ENCODE measurements at places on chromosomes 1 and 21.

DNA sequence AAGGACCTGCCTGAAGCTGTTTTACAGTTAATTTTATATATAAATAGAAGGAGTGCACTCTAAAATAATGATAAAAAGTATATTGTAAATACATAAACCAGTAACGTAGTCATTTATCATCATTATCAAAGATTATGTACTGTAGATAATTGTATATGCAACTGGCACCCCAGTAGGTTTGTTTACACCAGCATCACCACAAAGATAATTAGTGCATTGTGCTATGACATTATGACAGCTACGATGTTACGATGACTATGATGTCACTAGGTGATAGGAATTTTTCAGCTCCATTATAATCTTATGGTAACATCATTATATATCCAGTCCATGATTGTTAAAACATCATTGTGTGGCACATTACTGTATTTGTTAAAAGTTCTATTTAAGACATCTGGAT lies 185.2 kb downstream of the LBR start:
- DNase-seq: no peak

DNA sequence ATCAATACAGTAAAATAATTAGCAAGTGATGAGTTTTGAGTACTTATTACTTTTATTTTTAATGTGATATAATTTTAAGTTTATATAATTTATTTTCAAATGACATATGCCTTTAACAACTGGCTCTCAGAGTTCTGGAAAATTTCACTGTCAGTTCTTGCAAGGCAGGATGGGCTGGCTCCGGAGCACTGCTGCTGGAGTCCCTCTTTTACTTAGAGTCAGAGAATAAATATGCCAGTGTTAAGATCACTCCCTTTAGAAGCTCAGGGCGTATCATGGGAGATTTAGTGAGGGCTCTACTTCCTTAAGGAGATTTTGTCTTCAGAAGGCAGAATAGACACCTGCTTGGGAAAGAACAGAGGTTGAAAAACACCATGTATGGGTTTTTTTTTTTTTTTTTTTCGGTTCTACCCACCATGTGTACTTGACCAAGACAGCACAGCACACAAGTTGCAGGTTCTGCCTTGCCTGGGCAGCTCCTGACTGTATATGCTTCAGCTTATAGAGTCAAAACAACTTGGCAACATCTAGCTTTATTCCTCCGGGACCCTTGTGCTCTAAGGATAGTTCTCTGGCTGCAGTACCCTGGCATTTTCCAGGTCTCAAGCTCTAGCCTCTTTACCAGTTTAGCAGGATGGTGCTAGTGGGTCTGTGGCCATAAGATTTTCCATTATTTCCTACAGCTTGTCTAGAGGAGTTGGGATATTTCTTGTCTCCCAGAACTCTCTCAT lies 29.7 kb upstream of the FMOD start:
- no peak for DNase-seq

DNA sequence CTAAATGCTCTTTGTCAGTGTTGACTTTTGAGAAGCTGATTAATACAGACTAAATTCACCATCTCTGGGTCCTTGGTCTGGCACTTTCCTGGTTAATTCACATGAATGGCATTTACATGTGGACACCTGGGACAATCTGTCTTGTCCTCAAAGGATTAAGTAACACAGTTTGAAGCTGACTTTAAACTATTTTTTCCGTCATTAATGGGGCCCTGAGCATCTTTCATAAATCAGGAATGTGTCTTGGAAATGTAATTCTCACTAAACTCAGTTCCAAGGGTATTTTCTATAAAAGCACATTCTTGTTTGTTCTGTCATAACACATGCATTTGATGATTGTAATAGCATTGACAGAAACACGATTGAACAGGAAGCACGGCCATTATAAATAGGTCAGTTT lies 26.7 kb upstream of the NBL1 start:
- no peak for DNase-seq

- DNase-seq: no peak
Observed at GRCh38 chr21:25331286-25331685, 276.0 kb downstream of the MRPL39 start.

DNA sequence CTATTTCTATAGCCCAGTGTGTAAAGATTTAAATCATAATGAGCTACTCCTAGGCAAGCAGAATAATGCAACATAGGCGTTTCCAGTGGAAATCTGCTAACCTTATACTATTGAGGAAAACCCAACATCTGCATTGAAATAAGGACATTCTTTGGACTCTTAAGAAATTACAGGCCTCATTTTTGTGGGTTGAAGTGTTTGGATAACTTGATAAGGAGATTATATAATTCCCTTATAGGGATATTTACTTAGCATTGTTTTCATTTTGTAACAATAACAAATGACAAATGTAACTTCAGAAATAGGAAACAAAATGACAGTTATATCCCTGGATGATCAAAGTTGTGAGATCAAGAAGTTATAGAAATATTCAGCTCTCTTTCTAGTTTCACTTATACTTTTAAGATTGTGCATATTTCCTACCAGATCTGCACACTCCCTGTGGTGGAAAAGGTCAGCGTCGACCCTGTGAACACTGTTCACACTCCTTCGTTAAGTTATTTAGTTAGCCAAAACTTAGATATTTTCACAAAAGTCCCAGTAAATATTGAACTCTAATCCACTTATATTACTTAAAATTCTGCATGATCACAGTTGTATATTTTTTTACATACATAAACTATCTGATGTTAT lies 284.4 kb upstream of the C1orf105 start:
- no peak for DNase-seq

Data from activated naive CD4-positive, alpha-beta T cell (primary cell).